GF-D8 (cell line): ENCODE measurements at places on chromosomes 1 and 21.

- no peak for DNase-seq
These were observed 59.0 kb downstream of the S100B start for GRCh38 chr21:46545911-46546310.

GRCh38 chr21:35006771-35007170 lies 42.3 kb downstream of the RUNX1 start:
- no peak for DNase-seq

DNA sequence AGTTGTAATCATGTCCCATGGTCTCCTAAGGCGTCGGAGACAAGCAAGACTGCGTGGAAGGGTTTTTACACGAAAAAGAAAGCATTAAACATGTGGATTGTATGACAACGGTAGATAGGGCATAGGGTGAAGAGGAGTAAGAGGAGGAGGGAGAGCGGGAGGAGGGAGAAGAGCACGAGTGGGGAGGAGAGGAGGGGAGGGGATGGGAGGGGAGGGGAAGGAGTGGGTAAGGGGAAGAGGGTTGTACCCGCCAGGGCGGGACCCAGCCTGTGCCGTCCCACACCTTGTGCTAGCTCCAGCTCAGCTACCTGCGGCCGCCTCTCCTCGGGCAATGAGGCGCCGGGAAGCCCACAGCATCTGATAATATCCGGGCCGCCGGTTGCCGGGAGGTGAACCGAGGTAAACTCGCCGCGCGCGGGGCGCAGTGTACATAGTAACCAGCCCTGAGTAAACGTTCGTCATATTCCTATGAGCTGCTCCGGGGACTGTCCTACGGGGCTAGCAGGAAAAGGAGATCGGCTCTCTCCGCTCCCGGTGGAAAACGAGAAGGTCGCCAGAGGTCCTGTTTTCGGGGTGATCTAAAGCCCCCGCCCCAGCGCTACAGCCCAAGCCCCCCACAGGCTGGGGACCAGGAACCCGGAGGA lies 449 bp upstream of the RCAN3 start:
- no peak for DNase-seq

DNA sequence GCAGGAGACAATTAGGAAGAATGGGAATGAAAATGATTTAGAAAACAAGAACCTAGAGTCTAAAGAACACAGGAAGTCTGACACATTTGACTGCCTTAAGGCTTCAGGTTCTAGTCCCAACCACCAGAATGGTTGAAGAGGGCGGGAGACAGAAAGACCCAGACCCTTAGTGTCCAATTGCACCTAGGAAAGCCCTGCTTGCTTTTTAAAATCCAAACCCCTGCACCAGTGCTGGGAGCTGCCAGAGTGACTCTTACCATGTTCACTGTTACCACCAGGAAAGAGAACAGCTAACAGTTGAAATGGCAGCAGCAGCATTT lies 265 bp downstream of the CD1B start:
- no peak for DNase-seq

GRCh38 chr1:245978915-245979314 lies 528.2 kb downstream of the SMYD3 start:
- DNase-seq, result no peak

GRCh38 chr1:22347854-22348760 lies 103.5 kb upstream of the ZBTB40 start:
- no peak for DNase-seq

DNA sequence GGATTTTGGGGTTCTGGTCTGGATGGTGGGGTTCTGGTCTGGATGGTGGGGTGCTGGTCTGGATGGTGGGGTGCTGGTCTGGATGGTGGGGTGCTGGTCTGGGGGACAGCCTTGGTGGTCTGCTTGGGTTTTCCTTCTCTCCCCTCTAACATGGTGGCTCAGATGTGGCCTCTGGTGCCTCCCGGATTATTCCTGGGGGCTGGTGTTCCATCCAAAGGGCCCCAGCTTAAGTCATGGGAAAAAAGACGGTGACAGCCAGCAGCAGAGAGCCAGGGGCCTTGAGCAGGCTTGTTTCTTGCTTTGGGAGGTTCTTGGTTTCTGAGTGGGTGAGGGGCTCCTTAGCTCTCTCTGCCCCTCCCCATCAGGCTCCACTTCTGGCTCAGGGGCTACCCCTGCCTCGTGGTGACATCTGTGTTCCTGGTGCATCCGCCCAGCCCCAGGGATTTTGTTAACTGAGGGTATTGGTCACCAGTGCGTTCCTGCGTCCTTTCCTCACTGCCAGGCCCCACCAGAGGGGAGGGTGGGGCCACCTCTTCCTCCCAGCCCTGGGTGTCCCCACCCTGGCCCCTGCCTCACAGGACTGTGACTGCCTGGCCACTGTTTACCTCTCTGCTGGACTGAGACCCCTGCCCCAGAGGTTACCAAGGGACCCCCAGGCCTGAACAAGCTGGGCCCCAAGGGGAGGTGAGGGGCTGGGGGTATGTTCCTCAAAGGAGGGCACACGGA lies 43.2 kb upstream of the ACTRT2 start:
- no peak for DNase-seq

DNA sequence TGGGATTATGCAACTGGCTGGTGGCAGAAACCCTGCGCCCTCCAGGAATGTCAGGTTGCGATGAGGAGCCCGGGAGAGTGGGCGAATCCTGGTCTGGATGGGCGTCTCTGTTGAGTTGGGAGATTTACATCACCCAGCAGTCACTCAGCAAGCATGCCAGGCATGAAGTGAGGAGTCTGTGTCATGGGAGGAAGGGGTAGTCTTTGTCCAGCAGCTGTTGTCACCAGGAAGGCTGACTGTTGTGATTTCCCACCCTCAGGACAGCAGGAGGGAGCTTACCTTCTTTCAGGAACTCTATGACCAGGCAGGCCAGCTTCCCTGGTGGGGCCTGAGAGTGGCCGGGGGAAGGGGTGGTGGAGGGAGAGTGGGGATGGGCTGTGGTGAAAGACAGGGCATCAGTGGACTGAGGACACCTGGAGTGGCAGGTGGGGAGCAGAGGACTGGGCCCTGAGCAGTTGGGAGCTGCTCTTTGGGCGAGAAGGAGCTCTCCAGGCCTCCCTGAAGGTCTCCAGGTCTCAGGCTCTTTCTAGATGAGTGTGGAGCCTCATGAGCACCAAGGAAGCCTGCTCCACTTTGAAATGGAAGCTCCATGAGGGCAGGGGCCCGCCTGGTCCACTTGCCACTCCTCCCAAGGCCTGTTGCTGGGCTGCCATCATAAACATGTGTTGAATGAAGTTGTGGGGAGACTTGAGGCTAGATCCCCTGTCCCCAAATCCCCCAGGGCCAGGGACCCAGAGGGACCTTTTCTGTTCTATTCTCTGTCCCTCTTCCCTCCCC lies 21.3 kb upstream of the PKP1 start:
- no peak for DNase-seq

DNA sequence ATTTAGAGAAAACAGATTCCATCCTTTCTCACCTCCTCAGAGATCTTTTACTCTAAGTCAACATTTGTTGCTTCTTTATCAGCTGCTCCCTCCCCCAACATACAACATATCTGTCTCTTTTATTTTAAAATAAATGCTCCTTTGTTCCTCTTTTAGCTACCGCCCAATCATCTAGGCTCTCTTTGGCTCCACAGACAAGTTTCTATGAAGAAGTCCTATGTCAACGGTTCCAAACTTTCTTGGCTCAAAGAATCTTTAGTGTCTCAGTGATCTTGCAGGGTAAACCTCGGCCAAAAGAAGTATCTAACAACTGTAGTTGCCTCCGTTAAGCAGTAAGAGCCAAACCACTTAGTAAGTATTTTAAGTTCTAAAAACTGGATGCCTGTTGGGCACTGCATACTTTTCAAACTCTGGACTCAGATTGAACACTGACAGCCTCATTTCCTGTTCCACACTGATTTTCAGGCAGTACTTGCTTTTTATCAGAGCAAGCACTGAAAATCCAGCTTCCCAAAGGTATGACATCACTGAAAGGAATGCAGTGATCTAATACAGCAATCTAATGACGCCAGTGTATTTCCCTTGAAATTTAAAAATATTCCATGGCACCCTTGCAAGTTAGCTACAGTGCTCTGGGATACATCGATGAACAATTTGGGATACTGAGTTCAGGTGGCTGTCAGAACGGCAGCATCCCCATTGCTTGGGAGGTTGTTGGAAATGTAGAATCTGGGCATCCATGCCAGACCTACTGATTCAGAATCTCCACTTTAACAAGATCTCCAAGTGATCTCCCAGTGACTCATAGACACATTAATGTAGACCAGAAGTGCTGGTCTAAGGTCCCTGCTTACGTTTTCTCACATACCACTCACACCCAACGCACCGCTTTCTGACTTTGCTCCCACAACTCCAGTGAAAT lies 26.8 kb downstream of the EGLN1 start:
- DNase-seq, result no peak

GRCh38 chr1:46506470-46507219 lies 17.0 kb downstream of the DMBX1 start:
- DNase-seq, result no peak

DNA sequence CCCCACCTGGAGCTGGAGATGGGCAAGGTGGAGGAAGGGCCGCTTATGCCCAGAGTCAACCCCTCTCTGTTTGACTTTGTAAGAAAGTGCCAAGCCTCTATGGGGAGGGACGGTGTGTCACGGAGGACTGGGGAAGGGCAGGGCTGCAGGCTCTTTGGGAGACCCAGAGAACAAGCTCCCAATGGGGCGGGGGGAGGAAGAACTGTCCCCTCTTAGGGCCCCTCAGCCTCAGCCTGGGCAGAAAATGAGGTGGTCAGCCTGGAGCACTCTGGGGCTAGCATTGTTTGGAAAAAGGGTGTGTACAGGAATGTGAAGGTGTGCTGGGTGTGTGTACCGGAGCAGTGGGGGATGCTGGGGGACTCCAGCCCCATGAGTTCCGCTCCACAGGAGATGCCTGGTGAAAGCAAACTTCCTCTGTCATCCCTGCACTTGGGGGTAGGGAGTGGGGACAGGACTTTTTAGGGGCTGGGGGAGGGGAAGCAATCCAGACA lies 1.2 kb upstream of the INAVA start:
- DNase-seq, result no peak

DNA sequence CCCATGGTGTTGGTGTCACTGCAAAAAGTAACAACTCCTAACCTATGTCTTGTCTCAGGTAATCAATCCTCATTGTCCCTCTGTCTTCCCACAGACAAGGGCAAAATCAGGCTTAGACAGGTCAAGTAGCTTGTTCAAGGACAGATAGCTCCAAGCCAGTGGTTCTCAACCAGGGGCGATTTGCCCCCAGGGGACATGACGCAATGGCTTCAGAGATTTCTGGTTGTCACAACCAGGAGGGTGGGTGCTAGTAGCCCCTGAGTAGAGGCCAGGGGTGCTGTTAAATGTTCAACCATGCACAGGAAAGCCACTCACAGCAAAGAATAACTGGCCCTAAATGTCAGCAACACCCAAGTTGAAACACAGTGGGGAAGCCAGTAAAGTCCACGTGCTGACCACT lies 178.9 kb downstream of the RUNX1 start:
- no peak for DNase-seq

DNA sequence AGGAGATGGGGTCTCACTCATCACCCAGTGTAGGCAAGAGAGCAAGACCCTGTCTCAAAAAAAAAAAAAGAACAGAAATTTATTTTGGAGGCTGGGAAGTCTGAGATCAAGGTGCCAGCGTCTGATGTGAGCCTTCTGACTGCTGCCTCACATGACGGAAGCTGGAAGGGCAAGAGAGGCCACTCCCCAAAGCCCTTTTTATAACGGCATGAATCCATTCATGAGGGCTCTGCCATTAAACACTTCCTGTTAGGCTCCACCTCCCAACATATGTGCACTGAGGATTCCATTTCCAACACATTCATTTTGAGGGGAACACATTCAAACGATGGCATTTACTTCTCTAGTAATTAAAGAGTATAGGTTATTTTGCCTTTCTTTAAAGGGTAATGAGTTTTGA lies 50.9 kb upstream of the C1orf198 start:
- no peak for DNase-seq

DNA sequence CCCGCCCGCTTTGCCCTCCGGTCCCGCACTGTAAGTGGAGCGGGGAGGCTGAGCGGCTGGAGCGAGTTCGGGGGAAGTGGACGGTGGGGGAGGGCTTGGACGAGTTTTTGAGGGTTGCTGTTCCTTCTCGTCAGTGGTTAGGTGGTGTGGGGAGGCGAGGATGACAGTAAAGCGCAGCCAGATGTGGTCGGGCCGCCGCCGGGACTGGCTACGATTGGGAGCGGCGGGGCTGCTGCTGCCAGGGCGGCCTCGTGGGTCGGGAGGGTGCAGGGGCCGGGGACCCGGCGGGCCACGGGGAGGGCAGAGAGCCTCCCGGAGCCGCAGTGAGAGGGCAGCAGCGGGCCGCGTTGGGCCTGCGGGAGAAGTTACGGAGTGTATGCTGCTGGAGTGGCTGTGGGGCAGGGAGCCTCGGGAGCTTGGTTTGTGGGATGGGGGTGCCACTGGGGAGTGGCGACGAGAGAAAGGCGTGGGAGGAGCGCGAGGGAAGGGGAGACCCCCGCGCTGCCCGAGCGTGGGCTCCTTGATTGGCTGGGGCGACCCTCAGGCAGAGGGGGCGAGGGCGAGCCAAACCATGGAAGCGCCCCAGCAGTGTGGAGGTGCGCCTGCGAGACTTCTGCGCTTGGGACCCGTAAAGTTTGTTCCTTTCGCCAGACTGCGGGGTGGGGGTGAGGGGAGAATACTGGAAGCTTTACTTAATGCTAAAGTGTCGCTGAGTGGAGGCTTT lies 2.1 kb downstream of the ADGRL2 start:
- no peak for DNase-seq

DNA sequence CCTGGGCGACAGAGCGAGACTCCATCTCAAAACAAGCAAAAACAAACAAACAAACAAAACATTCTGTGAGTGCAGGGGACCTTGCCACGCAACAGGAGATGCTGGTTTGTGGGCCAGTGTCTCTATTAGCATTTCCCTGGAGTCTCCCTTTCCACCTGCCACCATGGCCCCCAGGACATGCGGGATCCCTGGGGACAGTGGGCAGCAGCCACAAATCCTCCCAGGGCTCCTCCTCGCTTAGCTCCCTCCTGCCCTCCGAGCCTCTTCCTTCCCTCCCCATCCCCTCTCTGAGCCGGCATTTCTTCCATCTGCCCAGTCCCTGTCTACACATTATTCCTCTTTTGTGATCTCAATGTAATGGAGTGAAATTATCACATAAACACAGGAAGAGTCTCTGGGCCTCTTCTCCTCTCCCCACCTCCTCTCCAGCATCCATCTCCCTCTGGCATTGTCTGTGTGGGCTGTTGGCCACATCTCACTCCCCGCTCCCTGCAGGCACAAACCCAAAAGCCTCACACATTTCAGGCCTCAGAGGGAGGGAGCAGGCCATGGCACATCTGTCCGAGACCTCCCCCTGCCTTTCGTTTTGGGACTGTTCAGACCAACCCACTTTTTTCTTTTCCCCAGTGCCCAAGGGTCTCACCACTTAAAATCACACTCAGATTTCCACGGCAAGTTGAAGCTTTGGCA lies 144.3 kb downstream of the MIS18A start:
- no peak for DNase-seq

- no peak for DNase-seq
These were observed 107.1 kb downstream of the PLPPR4 start for GRCh38 chr1:99371413-99371812.

- DNase-seq, result no peak
These were observed 3.7 kb downstream of the KRTAP20-2 start for GRCh38 chr21:30638686-30639085.
